ENCODE measurements at places on chromosomes 5 and 9. TPM values are rescaled to one million over a fixed set of nuclear protein-coding genes. Genes with fewer than 3 reads are reported as not detected.

The ADAMTS6 gene
- total RNA-seq = 37.8 TPM

The CCDC183 gene
- 0.32 TPM for total RNA-seq

The EQTN gene
- total RNA-seq = not detected

The ERCC8 gene
- 12.3 TPM for total RNA-seq

The GNA14 gene
- 0.16 TPM for total RNA-seq

The SPATA31C2 gene
- total RNA-seq = not detected

The LCN9 gene
- not detected for total RNA-seq

The IL13 gene
- not detected for total RNA-seq

The C7 gene
- total RNA-seq = 0.26 TPM

Measured in bronchial smooth muscle cell (primary cell).